ENCODE measurements at places on chromosomes 1 and 21.

DNA sequence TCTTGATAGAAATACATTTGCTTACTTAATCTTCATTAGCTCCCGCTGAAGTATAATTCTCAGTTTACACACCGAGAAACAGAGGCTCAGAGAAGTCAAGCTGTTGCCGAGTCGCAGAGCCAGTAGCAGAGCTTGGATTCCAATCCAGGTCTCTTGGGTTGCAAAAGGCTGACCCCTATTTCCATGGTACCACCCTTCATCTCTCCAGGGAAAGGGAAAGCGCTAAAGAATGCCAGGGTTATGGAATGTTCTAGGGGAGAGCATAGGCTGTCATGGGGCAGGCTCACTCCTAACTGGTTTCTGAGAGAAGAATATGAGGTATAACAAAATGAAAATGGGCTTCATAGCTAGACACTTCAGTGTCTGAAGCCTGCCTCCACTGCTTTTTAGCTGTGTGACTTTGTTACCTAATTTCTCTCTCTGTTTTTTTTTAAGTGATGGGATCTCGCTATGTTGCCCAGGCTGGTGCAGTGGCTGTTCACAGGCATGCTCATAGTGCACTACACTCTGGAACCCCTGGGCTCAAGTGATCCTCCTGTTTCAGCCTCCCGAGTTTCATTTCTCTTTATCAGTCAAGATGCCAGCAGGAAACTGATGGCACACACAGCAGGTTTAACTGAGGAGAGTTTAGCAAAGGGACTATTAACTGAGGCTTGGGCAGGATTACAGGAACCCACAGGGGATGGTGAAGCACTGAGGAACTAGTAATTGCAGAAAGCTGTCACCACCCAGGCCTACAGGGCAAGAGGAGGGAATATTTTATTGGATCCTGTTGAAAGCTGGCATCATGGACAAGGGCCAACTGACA is 25.5 kb upstream of the ATF3 start:
- no peak for DNase-seq

- DNase-seq: no peak
Observed at GRCh38 chr21:15084668-15085067, 19.9 kb upstream of the NRIP1 start.

- DNase-seq: no peak
Observed at GRCh38 chr1:178241057-178241456, 147.2 kb downstream of the RASAL2 start.

- DNase-seq: no peak
Observed at GRCh38 chr1:52504720-52505119, 48.2 kb downstream of the TUT4 start.

- peak; percentile 82 for DNase-seq
Observed at GRCh38 chr1:46673749-46674182, 2.1 kb downstream of the TEX38 start.

GRCh38 chr1:70963374-70963773 is 84.2 kb downstream of the PTGER3 start:
- no peak for DNase-seq

- DNase-seq: no peak
Observed at GRCh38 chr1:205883792-205884191, 33.9 kb upstream of the PM20D1 start.

DNA sequence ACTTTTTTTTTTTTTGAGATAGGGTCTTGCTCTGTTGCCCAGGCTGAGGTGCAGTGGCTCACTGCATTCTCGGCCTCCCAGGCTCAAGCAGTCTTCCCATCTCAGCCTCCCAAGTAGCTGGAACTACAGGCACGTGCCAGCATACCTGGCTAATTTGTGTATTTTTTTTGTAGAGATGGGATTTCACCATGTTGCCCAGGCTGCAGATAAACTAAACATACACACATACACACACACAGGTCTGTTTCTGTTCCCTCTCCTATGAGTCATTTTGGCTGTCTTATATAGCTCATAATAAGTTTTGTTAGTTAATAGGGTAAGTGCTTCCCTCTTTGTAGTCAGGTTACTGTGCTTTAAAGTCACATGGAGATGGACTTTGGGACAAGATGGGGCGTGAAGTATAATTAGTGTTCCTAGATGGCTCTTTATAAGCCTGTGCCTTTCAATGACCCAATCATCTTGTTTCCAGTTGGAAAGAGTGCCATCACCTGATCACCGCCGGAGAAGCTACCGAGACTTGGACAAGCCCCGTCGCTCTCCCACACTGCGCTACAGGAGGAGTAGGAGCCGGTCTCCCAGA is 9.1 kb downstream of the PRPF38A start:
- DNase-seq: no peak

- DNase-seq: peak; percentile 21
Observed at GRCh38 chr1:183892351-183892793, 87.5 kb downstream of the RGL1 start.

GRCh38 chr1:25821630-25822091 is 1.9 kb downstream of the MTFR1L start:
- DNase-seq: no peak

- no peak for DNase-seq
Observed at GRCh38 chr1:218364028-218364710, 19.0 kb downstream of the TGFB2 start.

DNA sequence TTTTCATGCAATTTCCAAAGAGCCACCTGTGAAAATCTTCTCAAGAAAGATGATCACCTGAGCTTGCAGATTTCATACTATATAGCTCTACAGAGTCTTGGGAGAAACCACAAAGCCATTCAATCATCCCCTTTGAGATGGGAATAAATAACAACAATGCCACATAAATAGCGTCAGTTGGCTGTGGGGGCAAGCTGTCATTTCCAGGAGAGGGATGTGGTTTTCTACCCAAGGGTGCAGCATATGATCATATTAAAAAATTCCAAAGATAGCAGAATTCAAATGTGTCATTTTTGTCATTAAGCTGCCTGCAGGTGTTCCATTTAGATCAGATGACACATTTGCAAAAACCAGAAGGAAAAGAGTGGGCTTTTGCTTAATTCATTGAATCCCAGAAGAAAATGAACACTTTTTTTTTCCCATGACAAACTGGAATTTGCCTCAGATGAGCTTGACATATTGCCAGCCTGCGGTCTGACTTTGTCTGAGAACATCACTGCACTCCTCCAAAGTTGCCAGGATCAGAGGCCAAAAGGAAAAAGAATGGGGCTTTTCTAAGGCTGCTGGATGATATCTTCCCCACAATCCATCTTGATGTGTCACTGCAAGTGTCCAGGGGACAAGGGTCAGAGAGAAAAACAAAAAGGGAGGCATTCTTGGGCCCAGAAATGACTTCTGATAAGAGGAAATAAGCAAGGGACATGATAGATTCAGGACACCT is 314.1 kb upstream of the USP25 start:
- DNase-seq: no peak

DNA sequence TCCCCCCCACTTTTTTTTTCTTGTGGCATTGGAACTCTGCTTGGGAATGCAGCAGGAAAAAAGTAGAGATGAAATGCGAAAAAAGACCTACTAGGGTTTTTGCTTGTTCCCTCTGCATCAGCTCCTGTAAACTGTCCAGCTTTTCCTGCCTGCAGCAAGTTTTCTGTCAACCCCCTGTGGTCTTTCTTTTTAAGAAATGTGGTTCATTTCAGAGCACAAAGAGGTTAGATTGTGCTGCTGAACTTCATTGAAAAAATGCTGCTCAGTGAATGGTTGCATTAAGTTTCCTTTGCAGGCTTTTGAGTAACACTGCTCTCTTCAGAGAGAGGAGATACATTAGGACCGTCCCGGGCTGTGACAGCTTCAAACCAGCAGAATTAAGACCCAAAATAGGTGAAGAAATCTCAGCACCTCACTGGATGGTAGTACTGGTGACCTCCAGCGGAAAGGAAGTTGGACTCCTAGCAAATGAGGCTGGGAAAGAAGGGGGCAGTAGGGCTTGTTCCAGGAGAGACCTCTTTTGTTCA is 80.7 kb downstream of the NDUFS5 start:
- no peak for DNase-seq

DNA sequence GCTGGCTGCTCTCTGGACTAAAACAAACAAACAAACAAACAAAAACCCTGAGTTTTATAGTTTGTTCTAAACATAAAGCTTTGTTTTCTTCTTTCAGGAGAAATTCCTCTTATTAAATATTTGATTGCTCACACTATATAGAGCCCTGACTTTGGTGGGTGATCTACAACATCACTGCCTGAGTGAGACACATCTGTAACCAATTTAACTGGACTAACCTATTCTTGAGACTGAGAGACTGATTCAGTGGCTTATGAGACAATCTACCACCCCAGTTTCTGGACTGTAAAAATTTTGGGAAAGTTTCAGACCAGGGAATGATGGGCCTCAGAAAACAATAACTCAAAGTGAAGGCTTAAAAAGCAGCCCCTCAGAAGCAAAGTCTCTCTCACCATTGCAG is 537.0 kb downstream of the NEGR1 start:
- DNase-seq: no peak

GRCh38 chr1:48371598-48371997 is 100.4 kb downstream of the SPATA6 start:
- DNase-seq: peak; percentile 35

DNA sequence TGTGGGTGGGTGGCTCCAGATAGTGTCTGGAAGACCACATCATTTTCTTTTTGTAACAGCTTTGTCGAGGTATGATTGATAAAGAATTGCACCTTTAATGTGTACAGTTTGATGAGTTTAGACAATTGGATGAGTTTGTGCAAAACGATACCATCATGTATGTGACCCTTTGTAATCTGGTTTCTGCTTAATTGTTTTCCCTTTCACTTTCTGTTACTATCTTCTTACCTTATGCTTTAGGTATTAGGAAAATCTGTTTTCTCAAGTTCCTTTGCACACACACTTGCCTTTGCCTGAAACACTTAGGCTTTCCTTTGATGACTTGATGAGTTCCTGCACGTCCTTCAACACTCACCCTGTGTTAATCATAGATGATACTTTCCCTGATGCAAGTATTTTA is 6.8 kb downstream of the OR10Z1 start:
- no peak for DNase-seq

- DNase-seq: no peak
Observed at GRCh38 chr21:41542727-41543126, 34.8 kb upstream of the TMPRSS2 start.

DNA sequence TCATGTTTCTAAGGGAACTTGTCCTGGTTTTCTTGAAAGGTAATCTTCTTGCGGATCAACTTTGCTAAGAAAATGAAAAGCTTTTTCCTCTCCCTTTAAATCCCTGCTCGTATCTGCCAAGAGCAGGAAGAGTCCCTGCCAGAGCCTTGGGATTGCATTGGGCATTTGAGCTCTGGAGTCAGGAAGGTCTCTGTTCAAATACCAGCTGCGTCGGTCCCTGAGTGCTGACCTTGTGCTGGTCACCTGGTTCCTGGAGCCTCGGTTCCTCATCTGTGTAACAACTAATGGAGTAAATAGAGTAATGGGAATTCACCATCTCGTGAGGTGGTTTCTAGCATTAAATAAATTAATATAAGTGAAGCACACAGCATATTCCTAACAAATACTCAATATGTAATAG is 274.6 kb upstream of the TMEM51 start:
- DNase-seq: no peak

- no peak for DNase-seq
Observed at GRCh38 chr1:167246971-167247370, 26.3 kb downstream of the POU2F1 start.

- no peak for DNase-seq
Observed at GRCh38 chr21:16084776-16085364, 355.1 kb downstream of the USP25 start.

DNA sequence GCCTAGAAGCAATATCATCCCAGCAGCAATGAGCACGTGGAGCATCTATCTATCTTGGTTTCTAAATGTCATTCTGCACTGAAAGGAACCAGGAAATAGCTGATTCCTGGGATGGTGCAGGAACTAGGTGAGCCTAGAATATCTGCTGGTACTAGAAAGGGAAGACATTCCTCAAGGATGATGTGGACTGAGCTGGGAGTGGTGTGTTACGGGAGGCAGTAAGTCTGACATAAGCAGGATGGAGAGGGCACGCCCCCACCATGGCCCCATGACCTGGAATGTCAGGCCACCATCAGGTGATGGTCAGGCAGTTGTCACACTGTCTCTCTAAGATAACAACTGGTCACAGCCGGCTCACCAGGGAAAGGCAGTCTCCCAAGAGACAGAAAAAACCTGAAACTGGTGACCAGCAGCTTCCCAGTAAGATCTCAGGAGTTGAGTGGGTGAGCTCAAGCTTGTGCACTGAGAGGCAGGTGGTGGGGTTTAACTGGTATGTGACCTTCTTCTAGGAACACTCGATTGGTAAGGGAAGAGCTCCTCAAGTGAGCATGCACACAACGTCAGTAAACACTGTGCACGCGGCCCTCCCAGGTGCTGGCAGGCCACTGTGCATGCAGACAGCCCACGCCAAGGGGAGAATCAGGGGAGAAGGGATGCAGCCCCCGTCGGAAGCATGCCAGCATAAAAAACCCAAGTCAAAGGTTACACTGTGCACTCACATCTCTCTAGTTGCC is 148.7 kb downstream of the ADSS2 start:
- no peak for DNase-seq

DNA sequence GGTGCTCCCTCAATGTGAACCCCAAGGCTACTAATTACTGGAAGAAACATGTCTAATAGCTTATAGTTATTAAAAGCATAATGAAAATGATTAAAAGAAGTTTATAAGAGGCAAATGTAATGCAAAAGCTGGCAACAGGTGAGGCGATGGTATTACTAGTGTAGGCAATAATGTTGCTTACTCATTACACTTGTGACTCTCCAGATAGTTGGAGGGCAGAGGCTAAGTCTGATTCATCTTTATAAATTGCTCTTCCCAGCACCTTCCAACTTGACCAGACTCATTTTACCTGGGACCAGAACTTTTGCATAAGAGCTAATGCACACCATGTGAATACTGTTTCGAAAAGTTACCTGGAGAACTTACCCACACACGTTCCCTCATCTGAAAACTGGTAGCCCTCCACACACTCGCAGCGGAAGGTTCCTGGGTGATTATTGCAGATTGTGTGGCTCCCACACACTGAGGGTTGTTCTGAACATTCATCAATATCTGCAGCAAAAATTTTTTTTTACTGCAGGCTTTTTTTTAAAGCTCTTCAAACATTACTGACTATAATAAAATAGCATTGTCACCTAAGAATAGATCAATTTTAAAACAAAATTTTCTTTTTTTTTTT is 48.0 kb downstream of the NID1 start:
- no peak for DNase-seq

- no peak for DNase-seq
Observed at GRCh38 chr1:37814252-37814651, 6.2 kb upstream of the YRDC start.

DNA sequence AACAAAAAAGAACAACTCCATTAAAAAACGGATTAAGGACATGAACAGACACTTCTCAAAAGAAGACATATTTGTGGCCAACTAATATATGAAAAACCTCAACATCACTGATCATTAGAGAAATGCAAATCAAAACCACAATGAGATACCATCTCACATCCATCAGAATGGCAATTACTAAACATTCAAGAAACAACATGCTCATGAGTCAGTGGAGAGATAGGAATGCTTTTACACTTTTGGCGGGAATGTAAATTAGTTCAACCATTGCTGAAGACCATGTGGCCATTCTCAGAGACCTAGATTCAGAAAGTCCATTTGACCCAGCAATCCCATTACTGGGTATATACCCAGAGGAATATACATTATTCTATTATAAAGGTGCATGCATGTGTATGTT is 1442.6 kb upstream of the B3GALT2 start:
- no peak for DNase-seq

- DNase-seq: no peak
Observed at GRCh38 chr1:210129759-210130158, 102.8 kb upstream of the SERTAD4 start.

- no peak for DNase-seq
Observed at GRCh38 chr1:187645651-187646050, 816.9 kb downstream of the PLA2G4A start.

GRCh38 chr1:183163316-183163715 is 22.7 kb upstream of the LAMC2 start:
- peak; percentile 6 for DNase-seq

- DNase-seq: no peak
Observed at GRCh38 chr21:34790341-34790740, 121.5 kb downstream of the CLIC6 start.

Data from hematopoietic multipotent progenitor cell treated with erythropoietin and hydrocortisone succinate and interleukin-3 and kit ligand, for 4 days (in vitro differentiated cells).